Esophagus muscularis mucosa (tissue), 4 donors: ENCODE measurements at places on chromosomes 2 and 18. TPM values are rescaled to one million over a fixed set of nuclear protein-coding genes. Genes with fewer than 3 reads are reported as not detected.

GRCh38 chr18:71209944-71210343, 921.1 kb downstream of the SOCS6 start:
- no peak overlapping the region for H3K27ac ChIP-seq
- H3K36me3 ChIP-seq, result no peaks in the 10 kb centered on the region
- DNase-seq, result no peak
- H3K27me3 ChIP-seq, result no peaks in the 10 kb centered on the region
- no peak overlapping the region for H3K4me3 ChIP-seq
- no peaks in the 10 kb centered on the region for H3K4me1 ChIP-seq

GRCh38 chr2:186486651-186487647, 889 bp downstream of the ZC3H15 start:
- peak overlapping the region; percentile 93 for H3K27ac ChIP-seq
- H3K36me3 ChIP-seq, result no peaks in the 10 kb centered on the region
- H3K4me3 ChIP-seq, result peak overlapping the region; percentile 87
- H3K27me3 ChIP-seq, result no peaks in the 10 kb centered on the region
- peaks cover 72% of the 10 kb centered on the region for H3K4me1 ChIP-seq

- no peak overlapping the region for H3K27ac ChIP-seq
- H3K4me3 ChIP-seq, result no peak overlapping the region
- H3K36me3 ChIP-seq, result no peaks in the 10 kb centered on the region
- no peak for DNase-seq
- H3K27me3 ChIP-seq, result no peaks in the 10 kb centered on the region
- no peaks in the 10 kb centered on the region for H3K4me1 ChIP-seq
Measured at GRCh38 chr2:236985761-236986339, 99.8 kb upstream of the COPS8 start.

DNA sequence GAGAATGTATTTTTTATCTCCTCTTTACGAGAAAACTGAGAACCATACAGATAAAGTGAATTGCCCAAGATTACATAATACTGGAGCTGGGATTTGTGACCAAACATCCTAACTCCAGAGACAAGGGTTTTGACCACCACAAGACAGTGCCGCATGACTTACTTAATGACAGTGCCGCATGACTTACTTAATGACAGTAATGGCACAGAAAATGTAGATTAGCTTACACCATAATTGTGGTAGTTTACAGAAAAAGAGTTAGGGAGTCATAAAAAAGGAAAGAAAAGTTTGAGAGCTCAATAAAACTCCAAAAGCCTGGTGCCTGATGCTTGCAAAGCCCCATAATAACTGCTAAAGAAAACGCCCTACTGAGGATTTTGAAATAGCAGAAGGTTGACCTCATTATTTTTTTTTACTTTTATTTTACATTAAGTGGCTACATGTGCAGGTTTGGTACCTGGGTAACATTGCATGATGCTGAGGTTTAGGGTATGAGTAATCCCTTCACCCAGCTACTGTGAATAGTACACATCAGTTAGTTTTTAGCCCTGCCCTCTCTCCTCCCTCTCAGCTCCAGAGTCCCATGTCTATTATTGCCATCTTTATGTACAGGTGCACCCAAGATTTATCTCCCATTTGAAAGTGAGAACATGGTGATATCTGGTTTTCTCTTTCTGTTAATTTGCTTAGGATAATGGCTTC, 310.0 kb upstream of the UBE2E3 start:
- no peak overlapping the region for H3K4me3 ChIP-seq
- H3K36me3 ChIP-seq, result no peaks in the 10 kb centered on the region
- no peak for DNase-seq
- no peaks in the 10 kb centered on the region for H3K27me3 ChIP-seq
- H3K4me1 ChIP-seq, result no peaks in the 10 kb centered on the region
- H3K27ac ChIP-seq, result no peak overlapping the region

- H3K4me1 ChIP-seq, result no peaks in the 10 kb centered on the region
- no peaks in the 10 kb centered on the region for H3K27me3 ChIP-seq
- H3K27ac ChIP-seq, result peak overlapping the region; percentile 74
- no peak overlapping the region for H3K4me3 ChIP-seq
Measured at GRCh38 chr18:9362869-9363268, 28.3 kb downstream of the TWSG1 start.

DNA sequence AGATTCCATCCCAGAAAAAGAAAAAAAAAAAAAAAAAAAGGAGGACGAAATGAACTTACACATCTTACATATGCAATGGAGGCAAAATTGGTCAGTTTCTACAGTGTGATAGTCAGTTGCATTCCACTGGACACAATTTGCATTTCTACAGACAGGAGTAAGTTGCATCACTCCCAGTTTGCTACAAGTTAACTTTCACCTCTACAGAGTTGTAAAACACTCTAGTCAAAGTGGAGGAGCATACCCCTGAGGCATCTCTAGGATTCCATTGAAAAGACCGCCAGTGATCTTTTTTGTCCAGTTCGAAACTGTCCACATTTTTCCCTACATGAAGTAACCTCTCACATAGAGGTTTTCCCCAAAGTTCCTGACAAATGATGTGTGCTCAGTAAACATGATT, 202.8 kb downstream of the VAPA start:
- no peaks in the 10 kb centered on the region for H3K4me1 ChIP-seq
- H3K36me3 ChIP-seq, result no peaks in the 10 kb centered on the region
- H3K27me3 ChIP-seq, result no peaks in the 10 kb centered on the region
- H3K27ac ChIP-seq, result no peak overlapping the region

- no peak overlapping the region for H3K27ac ChIP-seq
- H3K36me3 ChIP-seq, result no peaks in the 10 kb centered on the region
- DNase-seq, result no peak
- H3K27me3 ChIP-seq, result no peaks in the 10 kb centered on the region
- peak overlapping the region; percentile 3 for H3K4me3 ChIP-seq
Measured at GRCh38 chr18:55300936-55301531, 287.0 kb downstream of the TCF4 start.

GRCh38 chr2:237964194-237964577, 2.6 kb upstream of the UBE2F start:
- H3K4me3 ChIP-seq, result no peak overlapping the region
- H3K4me1 ChIP-seq, result peaks cover 17% of the 10 kb centered on the region
- H3K36me3 ChIP-seq, result no peaks in the 10 kb centered on the region
- DNase-seq, result no peak

- H3K36me3 ChIP-seq, result peaks cover 24% of the 10 kb centered on the region
- no peak overlapping the region for H3K4me3 ChIP-seq
- no peak overlapping the region for H3K27ac ChIP-seq
- no peak for DNase-seq
Measured at GRCh38 chr18:62979176-62979575, 263.8 kb downstream of the PHLPP1 start.

The MLPH gene
- 8.7 TPM for total RNA-seq

The SH2D6 gene
- total RNA-seq, result not detected

The MATN3 gene
- 0.80 TPM for total RNA-seq

The ALPG gene
- not detected for total RNA-seq
